Activated CD4-positive, alpha-beta T cell treated with anti-CD3 and anti-CD28 coated beads, Interleukin-10, Interleukin-2, amounts not matched to agents 100 ng/mL and 50 ng/mL, durations not matched to agents 16 hours and 8 hours (primary cell): ENCODE measurements at places on chromosomes 12 and 14.
A peak's percentile ranks its signal among the peaks of the same experiment; 100 is the strongest.

- no peak for DNase-seq
Measured at GRCh38 chr12:118237052-118237665, 101.2 kb downstream of the PEBP1 start.

DNA sequence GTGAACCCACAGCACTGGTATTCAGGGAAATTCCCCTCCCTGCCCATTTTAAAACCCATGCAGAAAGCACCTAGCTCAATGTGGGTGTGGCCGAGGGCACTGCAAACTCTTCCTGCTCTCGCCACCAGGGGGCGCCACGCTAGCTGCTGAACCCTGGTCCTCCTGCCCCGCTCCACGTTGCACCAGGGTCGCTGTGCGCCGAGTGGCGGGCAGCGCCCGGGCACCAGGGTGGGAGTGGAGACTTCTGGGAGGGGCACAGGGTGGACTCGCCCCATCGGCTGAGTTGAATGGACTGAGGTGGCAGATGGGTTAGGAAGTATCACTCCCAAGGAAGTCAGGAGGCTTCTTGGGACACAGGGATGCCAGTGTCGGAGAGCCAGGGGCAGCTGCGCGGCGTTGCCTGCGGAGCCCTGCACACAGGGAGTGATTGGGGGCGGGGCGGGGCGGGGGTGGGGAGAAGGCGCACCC, 48.1 kb upstream of the BCL11B start:
- DNase-seq: peak; percentile 89

DNA sequence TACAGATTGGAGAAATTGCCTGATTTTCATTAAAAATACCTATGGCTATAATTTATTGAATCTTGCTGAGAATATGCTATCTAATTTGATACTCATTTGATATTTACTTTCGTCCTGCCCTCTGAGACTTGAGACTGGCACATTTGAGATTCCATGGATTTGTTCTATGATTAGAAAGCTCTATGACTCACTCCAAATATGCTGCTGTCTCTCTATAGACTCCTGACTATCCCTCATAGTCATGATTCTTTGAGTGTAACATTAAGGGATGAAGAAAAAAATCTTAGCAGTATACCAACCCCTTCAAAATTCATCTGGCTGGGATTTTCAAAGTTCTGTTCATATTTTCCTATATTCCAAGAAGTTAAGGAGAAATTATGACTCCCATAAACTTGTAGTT, 191.9 kb downstream of the LRIG3 start:
- DNase-seq: no peak

DNA sequence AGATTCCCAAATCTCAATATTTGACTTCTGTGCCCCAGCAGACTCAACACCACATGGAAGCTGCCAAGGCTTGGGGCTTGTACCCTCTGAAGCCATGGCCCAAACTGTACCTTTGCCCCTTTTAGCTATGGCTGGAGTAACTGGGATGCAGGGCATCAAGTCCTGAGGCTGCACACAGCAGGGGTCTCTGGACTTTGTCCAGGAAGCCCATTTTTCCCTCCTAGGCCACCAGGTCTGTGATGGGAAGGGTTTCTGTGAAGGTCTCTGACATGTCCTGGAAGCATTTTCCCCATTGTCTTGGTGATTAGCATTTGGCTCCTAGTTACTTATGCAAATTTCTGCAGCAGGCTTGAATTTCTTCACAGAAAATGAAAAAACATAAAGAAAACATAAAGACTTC, 762.3 kb downstream of the GALC start:
- no peak for DNase-seq

DNA sequence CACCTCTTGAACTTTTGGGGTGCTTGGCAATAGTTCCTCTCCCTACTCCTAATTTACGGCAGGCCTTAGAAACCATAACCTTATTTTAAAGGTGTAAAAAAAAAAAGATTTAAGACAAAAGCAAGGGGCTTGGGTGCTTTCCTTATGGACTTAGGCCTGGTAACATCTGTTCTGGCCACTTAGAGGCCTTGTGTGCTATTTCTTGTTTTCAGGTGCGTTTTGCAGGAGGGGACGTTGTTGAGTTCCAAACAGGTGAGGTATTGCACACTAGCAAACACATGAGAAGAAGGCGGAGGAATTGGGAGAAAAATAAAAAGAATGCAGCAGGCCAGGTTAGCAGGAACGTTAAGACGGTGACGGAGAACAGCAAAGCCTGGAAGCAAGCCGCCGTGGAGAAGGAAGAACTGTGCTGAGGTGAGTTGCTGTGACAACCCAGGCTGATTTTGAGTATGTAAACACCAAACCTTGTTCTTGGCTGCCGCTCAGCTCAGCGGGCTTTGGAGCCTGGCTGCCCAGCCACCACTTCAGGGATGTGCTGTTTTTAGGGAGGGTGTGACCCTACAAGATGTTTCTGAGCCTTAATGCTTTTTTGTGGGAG, 17.3 kb downstream of the EMG1 start:
- DNase-seq: no peak
